ENCODE measurements at places on chromosomes 4 and X. TPM values are rescaled to one million over a fixed set of nuclear protein-coding genes. Genes with fewer than 3 reads are reported as not detected.

- DNase-seq: no peak
Measured at GRCh38 chr4:104531390-104531789, 36.7 kb upstream of the CXXC4 start.

DNA sequence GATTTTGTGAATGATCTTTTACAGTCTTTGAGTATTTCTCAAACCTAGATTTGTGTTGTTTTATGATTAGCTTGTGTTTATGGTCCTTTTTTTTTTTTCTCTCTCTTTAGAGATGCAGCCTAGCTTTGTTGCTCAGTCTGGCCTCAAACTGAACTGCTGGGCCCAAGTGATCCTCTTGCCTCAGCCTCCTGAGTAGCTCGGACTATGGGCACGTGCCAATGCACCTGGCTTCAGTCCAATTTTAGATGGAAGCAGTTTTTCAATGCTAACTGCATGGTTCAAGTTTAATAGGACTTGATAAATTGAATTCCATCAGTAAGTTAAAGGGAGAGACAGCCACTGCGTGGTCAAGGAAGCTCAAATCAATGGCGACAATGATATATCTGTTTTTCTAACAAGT lies 3.8 kb upstream of the FGG start:
- DNase-seq: no peak

Gene SPATA4
- not detected for total RNA-seq

GRCh38 chr4:124738994-124739393 lies 26.5 kb upstream of the ANKRD50 start:
- DNase-seq: peak; percentile 48

DNA sequence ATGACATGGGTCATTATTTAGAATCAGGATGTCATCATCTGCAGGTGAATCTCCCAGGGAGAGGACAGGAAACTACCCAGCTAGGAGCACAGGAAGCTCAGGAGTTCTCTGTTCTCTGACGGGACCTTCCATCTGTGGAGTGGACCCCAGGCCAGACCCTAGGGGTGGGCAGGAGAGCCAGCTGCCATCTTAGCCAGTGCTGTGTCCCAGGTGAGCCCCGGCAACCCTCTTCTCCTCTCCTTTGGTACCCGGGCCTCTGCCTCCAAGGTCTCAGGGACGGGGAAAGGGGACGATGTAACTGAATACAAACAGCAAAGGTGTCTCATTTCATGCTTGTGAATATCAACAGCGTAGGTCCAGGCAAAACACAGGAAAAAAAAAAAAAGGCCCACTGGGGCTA lies 48.5 kb downstream of the C4orf50 start:
- DNase-seq: no peak

DNA sequence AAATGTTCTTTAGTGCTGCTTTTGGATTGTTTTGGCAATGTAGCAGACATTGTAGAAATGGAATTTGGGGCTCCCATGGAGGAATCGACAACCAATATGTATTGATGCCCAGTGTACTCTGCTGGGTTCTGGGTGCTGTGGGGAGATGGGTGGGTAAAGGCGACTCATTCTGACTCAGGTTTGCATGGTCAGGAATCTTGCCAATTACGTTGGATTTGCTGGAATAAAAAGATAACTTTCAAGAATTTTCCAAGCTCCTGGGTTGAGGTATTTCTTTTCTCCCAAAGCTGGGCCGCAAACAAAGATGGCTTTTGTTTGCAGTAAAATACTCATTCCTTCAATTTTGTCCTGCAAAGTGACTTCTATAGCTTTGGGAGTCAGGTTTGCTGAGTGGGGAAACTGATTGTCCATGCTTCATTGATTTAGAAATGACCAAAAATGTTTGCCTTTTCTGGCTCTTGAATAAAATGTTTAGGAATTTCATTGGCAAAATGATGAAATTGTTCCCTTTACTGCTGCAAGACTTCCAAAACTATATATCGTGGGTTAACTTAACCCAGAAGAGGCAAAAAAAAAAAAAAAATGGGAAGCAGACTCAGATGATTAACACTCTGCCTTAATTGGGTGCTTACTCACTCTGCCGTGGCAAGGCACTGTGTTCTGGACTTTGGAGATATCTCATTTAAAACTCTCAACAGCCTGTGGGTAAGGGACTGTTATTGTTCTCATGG lies 57.0 kb downstream of the RTL9 start:
- DNase-seq: no peak

DNA sequence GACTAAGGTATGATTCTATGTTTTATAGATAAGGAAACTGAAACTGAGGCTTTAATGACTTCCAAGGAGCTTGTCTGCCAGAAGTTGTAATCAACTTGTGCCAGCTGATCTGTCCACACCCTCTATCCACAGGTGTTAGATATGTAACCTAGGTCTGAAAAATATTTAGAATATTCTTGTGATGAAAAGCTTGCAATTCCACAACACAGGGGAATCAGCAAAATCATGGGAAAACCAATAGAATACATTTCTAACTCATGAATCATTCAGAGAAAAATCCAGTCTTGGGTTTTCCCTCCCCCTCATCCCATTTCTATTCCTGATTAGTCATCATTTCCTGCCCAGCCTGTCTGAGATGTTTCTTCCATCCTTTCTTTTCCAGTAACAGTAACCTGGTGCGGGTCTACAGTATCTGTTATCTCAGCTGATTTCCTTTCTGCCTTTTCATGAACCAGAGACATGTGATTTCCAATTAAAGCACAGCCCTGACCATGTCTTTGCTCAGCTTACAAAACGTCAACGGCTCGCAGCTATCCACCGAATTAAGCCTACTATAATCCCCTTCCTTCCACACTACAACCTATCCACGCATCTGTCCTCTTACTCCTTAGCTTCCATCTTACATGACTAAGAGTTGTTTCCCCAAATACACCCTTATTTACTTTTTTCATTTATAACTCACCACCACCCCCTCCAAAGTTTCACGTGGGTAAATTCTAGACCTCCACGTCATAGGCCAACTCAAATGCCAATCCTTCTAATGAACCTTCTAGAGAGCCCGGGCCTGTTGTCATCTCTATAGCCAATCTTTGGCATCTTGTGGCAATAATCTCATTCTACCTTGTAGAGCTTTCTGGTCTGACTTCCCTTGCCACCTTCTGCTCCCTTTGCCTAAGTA lies 961 bp upstream of the NOCT start:
- DNase-seq: peak; percentile 58

Gene ANKRD50
- total RNA-seq: 14.4 TPM

Gene PROM1
- total RNA-seq: 53.4 TPM

- no peak for DNase-seq
Measured at GRCh38 chr4:142467088-142467487, 379.0 kb downstream of the INPP4B start.

GRCh38 chrX:24243692-24244091 lies 70.2 kb downstream of the SUPT20HL2 start:
- DNase-seq: no peak

DNA sequence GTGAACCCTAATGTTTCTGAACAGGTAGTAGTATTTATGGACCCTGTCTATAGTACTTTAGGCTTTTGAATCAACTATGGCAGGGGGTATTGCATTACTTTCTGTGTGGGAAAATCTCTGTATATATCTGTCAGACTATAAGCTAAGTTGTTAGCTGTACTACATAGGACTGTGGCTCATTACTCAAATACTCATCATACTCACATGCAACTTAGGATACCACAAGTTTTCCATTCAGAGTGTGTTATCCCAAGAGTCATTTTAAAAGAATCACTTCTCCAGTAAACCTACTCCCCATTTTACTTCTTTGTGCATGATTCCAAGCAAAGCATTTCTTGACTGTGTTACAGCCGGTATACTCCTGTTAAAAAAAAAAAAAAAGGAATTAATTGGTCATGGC lies 95.6 kb downstream of the PHOX2B start:
- DNase-seq: no peak

GRCh38 chrX:1468250-1468772 lies 15.6 kb upstream of the ASMTL start:
- no peak for DNase-seq

Gene CLCN4
- 4.3 TPM for total RNA-seq

Gene ASB9
- 2.9 TPM for total RNA-seq

GRCh38 chr4:128249787-128250668 lies 37.6 kb downstream of the PGRMC2 start:
- no peak for DNase-seq

Gene TCEAL7
- total RNA-seq: 6.5 TPM

GRCh38 chr4:164765833-164766232 lies 11.9 kb downstream of the SMIM31 start:
- no peak for DNase-seq

DNA sequence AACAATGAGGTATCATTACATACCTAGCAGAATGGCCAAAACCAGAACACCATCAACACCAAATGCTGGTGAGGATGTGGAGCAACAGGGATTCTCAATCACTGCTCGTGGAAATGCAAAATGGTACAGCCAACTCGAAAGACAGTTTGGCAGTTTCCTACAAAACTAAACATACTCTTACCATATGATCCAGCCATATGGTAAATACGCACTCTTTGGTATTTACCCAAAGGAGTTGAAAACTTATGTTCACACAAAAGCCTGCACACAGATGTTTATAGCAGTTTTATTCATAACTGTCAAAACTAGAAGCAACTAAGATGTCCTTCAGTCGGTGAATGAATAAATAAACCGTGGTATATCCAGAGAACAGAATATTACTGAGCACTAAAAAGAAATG lies 7.8 kb downstream of the CASP3 start:
- no peak for DNase-seq

Gene PPP1R2C
- not detected for total RNA-seq

GRCh38 chr4:84672177-84672576 lies 89.2 kb downstream of the CDS1 start:
- DNase-seq: no peak

Gene DUX4
- total RNA-seq: not detected

DNA sequence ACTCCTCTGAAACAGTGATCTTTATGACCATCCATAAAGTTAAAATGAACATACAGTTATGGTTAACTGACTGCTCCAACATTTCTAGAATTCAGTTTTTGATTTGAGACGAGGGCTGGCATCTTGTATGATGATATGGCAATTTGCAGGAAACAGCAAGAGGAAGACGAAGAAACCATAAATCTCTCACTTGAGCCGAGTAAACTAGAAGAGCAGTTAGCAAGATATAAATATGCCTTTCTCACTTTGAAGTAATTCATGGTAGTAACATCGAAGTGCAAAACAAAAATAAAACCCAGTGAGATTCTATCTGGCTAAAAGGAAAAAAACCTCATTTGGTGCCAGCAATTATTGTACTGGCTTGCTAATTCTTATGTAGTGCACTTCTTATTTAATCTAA lies 139.0 kb upstream of the SPRY1 start:
- no peak for DNase-seq

DNA sequence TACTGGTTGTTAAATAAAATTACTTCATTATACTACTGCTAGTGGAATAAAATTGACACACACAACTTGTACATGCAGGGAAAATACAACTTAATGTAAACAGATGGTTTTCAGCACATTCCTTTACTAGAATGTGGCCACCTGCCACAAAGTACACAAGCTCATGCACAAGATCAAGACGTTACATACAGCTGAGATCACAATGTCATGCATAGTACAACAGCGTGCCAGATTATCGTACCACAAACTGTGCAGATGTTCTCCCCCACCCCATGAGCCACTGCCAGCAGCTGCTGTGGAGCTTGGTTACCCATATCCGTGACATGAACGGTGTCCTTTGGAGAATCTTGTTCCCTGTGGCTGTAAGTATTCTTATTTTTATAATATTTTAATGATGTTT lies 27.7 kb downstream of the FBXO8 start:
- DNase-seq: no peak

- no peak for DNase-seq
Measured at GRCh38 chr4:24727390-24728224, 67.8 kb upstream of the SOD3 start.

DNA sequence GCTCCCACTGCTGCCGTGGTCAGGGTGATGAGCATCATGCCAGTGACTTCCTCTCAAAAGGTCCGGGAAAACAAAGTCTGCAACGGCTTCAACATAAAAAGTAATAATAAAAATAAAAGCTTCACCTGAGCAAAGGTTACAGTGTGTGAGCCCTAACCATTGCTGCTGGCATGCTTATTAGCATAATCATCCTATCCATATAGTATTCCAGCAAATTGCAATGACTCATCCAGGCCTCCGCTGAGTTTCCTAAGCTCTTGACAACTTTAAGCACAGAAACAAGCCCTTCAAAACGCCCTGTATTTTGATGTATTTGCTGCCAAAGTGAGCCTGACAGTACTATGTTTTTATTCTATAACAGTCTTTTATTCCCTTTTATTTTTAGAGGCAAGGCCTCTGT lies 100.5 kb downstream of the AASDH start:
- DNase-seq: no peak

Gene NUDT10
- total RNA-seq: 31.7 TPM

Gene XAGE2
- total RNA-seq: not detected

Gene LRRC66
- 0.15 TPM for total RNA-seq

- no peak for DNase-seq
Measured at GRCh38 chrX:34813618-34814017, 129.0 kb upstream of the FAM47B start.

Gene DMP1
- not detected for total RNA-seq

Gene HSD17B13
- total RNA-seq: 0.11 TPM

Gene VCX
- total RNA-seq: not detected

- no peak for DNase-seq
Measured at GRCh38 chrX:30278365-30278764, 30.8 kb downstream of the NR0B1 start.

Gene NLRP2B
- not detected for total RNA-seq

Gene LARP1B
- total RNA-seq: 34.1 TPM

DNA sequence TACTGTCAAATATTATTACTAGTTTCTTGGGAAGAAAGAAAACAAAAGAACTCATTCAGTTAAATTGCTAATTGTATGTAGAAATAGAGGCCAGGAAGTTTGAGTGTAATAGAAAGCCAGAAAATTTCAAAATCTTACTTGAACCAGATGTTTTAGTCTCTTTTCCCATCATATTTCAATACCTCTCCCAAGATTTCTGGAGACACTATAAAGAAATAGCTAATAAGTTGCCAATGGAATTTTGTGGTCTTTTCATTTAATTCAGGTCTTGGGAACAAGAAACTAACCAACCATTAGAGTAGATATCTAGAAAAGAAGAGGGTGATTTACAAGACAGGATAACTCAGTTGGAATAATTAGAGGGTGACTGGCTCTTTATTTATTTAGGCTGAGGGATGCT lies 112.2 kb downstream of the AGTR2 start:
- DNase-seq: no peak

Gene TAF1
- 6.6 TPM for total RNA-seq

DNA sequence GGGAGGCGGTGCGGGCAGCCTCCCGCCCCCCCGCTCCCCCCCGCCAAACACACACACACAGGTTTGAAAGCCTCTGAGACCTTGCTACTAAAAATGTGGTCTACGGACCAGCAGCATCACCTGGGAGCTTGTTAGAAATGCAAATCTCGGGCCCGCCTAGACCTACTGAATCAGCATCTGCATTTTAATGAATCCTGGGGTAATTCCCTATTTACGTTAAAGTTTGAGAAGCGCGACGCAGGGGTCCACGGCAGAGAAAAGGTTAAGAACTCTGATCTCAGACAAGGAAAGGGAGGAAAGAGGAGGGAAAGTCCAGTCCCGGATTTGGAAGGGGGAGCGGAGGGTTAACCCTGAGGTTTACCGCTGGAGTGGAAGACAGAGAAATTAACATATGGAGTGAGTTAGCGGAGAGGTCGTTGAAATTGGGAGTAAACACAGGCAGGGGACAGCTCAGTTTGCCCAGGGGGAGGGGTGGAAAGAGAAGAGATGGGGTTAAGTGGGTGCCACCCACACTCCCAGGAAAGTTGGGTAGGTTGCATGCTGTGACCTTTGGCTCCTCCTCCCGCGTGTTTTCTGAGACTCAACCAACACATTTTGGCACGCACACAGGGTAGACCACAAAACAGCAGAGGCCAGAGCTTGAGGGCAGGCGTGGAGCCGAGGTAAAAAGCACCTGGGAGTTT lies 483.6 kb downstream of the BCOR start:
- peak; percentile 86 for DNase-seq

Data from H7 (cell line).